ENCODE measurements at places on chromosomes 12 and 14.

GRCh38 chr14:74502236-74503019 is 8.9 kb downstream of the ISCA2 start:
- DNase-seq = no peak

GRCh38 chr12:24482882-24483604 is 465.9 kb downstream of the BCAT1 start:
- DNase-seq = no peak

- DNase-seq = no peak
Observed at GRCh38 chr14:96914571-96915128, 117.5 kb downstream of the VRK1 start.

- no peak for DNase-seq
Observed at GRCh38 chr12:108657130-108657745, 23.5 kb upstream of the SELPLG start.

Measured in coronary artery (tissue), 2 donors.